Sigmoid colon (tissue), 7 donors: ENCODE measurements at places on chromosomes 7 and 10. TPM values are rescaled to one million over a fixed set of nuclear protein-coding genes. Genes with fewer than 3 reads are reported as not detected.

DNA sequence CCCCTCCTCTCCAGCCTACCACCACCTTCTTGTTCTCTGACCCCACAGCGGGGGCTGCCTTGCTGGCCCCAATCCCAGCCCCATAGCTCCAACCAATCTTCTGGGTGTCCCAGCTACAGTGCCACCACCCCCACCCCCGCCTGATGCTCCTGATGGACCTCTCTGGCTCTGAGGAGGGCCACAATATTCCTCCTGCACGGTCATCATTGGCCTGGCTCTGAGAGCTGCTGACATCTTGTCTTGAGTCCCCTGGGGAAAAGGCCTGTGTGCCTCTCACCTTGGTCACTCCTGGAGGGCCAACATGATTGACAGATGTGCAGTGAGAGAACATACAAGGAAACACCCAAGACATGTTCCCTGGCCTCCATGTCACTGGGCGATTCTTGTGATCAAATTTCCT, 7.6 kb downstream of the GDF2 start:
- no peaks in the 10 kb centered on the region for H3K27me3 ChIP-seq
- H3K27ac ChIP-seq: no peak overlapping the region

GRCh38 chr10:127115100-127115499, 81.3 kb downstream of the INSYN2A start:
- H3K4me1 ChIP-seq: no peaks in the 10 kb centered on the region
- H3K27ac ChIP-seq: no peak overlapping the region
- H3K4me3 ChIP-seq: no peak overlapping the region
- peaks cover 5% of the 10 kb centered on the region for H3K36me3 ChIP-seq
- H3K27me3 ChIP-seq: no peaks in the 10 kb centered on the region

DNA sequence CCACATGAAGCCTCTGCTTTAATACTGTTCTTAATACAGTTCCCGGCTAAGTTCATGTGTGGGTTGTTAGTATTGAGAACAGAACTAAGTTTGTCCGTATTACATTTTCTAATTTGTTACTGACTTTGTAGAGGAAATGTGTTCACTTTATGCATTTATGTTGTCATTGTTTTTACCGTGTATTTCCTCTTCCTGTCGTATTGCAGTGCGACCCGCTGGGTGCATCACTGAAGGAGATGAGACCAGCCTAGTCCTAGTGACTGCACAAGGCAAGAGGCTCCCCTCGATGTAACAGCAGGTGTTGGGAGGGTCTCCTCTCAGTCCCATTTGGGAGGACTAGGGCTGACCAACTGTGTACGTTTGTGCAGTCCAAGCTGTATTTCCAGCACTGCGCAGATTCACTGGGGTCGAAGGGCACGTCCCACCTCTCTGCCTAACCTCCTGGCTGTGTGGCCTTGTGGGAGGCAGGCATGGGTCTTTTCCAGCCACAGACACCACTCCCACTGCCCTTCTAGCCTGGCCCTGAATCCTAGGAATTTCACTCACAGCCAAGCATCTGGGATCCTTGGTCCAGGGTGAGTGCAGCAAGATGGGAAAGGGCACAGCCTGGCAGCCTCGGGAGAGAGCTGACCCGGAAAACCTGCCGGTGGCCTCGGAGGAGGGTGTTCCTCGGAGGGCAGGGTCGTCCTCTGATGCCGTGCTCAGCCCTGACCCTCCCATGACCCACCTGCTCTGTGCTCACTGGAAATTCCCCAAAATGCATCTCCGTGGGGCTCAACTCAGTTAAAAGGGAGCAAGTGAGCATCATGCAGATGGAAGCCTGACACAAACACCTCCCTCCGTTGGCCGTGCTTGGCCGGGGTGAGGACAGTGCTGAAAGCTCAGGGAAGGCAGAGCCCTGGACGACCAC, 63.9 kb upstream of the FAM20C start:
- H3K27me3 ChIP-seq: no peaks in the 10 kb centered on the region
- no peak overlapping the region for H3K4me3 ChIP-seq
- peaks cover 31% of the 10 kb centered on the region for H3K4me1 ChIP-seq
- no peak overlapping the region for H3K27ac ChIP-seq
- DNase-seq: no peak
- no peaks in the 10 kb centered on the region for H3K36me3 ChIP-seq

FGFBP3 gene
- total RNA-seq: 0.71 TPM

- H3K27me3 ChIP-seq: no peaks in the 10 kb centered on the region
- DNase-seq: peak; percentile 69
- H3K4me3 ChIP-seq: no peak overlapping the region
- no peaks in the 10 kb centered on the region for H3K36me3 ChIP-seq
- no peaks in the 10 kb centered on the region for H3K4me1 ChIP-seq
- no peak overlapping the region for H3K27ac ChIP-seq
Measured at GRCh38 chr7:26667514-26668133, 196.8 kb downstream of the SKAP2 start.

- no peak overlapping the region for H3K27ac ChIP-seq
- H3K4me1 ChIP-seq: no peaks in the 10 kb centered on the region
- no peak overlapping the region for H3K4me3 ChIP-seq
Measured at GRCh38 chr10:80275135-80275498, 14.3 kb downstream of the MAT1A start.

GRCh38 chr10:27716521-27716920, 29.1 kb downstream of the MKX start:
- peaks cover 24% of the 10 kb centered on the region for H3K4me1 ChIP-seq
- no peaks in the 10 kb centered on the region for H3K27me3 ChIP-seq
- no peak for DNase-seq
- H3K4me3 ChIP-seq: no peak overlapping the region
- no peak overlapping the region for H3K27ac ChIP-seq

DNA sequence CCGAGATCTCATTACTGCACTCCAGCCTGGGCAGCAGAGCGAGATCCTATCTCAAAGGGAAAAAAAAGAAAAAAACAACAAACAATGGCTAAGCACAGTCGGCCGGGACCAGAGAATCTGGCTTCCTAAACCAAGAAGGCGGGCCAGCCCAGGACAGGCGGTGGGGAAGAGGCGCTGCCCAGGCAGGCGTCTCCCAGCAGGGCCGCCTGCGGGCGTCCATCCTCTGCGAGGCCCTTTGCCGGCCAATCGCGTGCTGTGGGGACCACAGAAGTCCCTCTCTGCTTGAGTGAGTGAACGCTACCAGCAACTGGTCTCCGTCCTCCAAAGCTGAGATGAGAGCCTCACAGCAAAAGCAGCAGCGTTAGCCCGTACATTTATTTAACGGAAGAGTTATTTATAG, 14.7 kb upstream of the BMS1 start:
- no peak overlapping the region for H3K4me3 ChIP-seq
- H3K36me3 ChIP-seq: no peaks in the 10 kb centered on the region
- DNase-seq: no peak
- H3K27ac ChIP-seq: no peak overlapping the region
- no peaks in the 10 kb centered on the region for H3K27me3 ChIP-seq
- H3K4me1 ChIP-seq: no peaks in the 10 kb centered on the region

CYP26C1 gene
- not detected for total RNA-seq

INMT gene
- 13.0 TPM for total RNA-seq

- no peaks in the 10 kb centered on the region for H3K36me3 ChIP-seq
- no peaks in the 10 kb centered on the region for H3K27me3 ChIP-seq
- no peak overlapping the region for H3K27ac ChIP-seq
- no peak overlapping the region for H3K4me3 ChIP-seq
- DNase-seq: no peak
Measured at GRCh38 chr7:14666304-14666703, 236.2 kb downstream of the DGKB start.
